Activated T-cell treated with anti-CD3 and anti-CD28 coated beads for 48 hours (primary cell): ENCODE measurements at places on chromosomes 5 and 9.

GRCh38 chr9:15220658-15221318, 86.2 kb downstream of the TTC39B start:
- no peak for DNase-seq

- DNase-seq, result no peak
These were observed 667.2 kb downstream of the TLE1 start for GRCh38 chr9:81022177-81022576.

DNA sequence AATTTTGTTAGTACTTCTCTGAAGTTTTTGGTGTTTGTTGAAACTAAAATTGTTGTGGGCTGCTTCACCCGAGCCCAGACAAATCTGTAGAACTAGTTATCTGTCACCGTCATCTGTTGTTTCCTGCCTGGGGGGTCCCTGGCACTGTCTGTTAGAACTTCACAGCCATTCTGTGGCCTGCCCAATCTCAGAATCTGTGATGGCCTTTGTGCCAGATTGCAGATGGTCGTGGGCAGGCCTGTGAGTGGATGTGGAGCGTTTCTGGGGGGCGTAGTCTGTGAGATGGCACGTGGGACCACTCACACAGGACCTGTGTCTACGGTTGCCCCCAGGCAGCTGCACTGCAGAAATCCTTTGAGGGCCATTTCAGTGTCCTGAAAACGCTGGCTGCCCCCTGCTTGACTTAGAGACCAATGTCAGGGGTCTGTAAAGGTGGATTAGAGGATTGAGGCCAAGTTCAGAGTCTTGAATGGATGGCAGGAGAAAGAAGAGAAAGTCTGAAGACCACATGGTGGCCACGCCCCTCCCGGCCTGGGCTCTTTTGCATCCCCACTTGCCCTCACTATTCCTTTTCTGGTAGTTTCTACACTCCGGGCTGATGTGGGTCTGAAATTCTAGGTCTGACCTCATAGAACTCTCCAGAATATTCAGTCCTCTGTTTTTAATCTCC, 38.3 kb downstream of the TRIO start:
- DNase-seq, result no peak

DNA sequence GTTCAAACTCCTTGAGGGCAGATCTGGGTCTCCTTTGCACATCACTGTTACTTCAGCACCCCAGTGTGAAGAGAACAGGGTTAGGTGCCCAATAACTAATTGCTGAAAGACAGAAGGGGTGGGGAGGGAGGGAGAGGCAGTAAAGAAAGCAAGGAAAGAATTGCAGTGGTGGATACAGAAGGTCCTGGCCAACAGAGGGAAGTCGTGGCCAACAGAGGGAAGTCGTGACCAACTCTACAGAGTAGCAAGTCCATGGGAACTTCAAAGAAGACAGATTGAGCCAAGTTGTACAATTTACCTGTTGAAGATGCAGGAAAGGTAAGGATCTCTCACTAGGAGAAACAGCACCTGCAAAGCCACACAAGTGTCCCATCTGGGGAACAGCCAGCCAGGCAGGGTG, 27.0 kb downstream of the CCNJL start:
- no peak for DNase-seq

DNA sequence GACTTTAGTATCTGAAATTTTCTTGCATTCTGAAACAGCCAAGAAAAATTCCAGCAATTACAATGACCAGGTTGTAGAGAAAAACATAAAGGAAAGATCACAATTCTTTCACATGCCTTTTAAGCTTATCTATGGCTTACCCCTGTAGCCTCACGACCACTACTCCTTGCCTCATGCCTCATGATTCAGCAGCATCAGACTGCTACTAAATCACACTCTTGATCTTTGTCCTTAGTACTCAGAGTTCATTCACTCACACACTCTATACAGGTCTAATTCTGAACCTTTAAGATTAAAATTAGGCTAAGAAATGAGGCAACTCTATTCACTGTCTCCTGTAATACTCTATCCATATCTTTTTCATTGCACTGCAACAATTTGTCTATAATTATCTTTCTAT, 415.1 kb downstream of the MLLT3 start:
- no peak for DNase-seq

GRCh38 chr5:167702014-167702413, 589.4 kb upstream of the WWC1 start:
- DNase-seq, result no peak

GRCh38 chr9:111726949-111727348, 65.5 kb downstream of the GNG10 start:
- no peak for DNase-seq

DNA sequence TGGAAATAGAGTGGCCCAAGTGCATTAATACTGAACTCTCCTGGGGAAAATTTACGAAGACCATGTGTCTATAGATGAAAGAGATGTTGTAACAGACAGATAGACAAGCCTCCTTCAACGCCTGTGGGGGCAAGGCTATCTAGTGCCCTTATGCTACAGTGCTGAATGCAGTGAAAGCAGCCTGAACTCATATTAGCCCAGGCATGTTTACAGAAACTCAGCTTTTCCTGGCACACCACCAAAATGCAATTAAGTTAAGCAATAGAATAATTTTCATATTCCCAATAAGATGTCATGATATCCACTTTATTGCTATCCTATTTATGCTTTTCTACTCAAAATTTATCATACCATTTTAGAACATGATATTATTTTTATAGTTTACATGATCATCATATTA, 277.0 kb downstream of the DIRAS2 start:
- no peak for DNase-seq
